ENCODE measurements at places on chromosomes 12 and 14.

DNA sequence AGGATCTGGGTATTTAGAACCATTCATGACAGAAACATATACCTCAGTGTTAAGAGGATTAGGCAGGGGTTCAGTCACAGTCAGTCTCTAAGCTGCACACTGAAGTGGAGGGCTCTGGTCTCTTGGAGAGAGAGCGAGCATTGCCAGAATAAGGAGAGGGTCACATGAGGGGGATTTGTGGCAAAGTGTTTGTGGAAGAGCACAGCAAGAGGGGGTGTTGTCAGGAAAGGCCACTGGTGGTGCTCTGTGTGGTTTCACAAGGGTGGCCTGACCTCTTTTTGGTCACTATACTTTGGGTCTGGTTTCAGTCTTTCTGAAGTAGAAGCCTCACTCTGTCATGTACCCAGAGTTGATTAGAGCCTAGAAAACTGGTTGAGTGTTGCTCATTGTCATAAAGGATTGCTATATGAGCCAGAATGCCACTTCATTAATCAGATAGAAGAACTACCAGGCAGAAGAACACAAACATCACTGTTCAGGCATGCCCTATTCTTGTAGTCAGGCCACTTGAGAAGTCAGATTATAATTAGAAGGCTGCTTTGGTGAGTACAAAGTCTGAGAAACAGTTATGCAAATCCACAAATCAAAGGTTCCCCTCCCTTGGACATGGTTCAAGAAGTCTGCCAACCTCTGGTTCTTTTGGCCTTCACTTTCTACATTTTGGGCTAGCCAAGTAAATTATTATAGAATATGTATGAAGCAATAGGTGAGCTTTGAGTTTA is 8.4 kb downstream of the TMEM19 start:
- DNase-seq, result peak; percentile 73

- DNase-seq, result no peak
Measured at GRCh38 chr14:21476523-21476924, 235 bp downstream of the RAB2B start.

GRCh38 chr12:6332459-6332858 is 9.4 kb downstream of the TNFRSF1A start:
- DNase-seq, result no peak

- no peak for DNase-seq
Measured at GRCh38 chr12:97336900-97337751, 125.5 kb upstream of the RMST start.

DNA sequence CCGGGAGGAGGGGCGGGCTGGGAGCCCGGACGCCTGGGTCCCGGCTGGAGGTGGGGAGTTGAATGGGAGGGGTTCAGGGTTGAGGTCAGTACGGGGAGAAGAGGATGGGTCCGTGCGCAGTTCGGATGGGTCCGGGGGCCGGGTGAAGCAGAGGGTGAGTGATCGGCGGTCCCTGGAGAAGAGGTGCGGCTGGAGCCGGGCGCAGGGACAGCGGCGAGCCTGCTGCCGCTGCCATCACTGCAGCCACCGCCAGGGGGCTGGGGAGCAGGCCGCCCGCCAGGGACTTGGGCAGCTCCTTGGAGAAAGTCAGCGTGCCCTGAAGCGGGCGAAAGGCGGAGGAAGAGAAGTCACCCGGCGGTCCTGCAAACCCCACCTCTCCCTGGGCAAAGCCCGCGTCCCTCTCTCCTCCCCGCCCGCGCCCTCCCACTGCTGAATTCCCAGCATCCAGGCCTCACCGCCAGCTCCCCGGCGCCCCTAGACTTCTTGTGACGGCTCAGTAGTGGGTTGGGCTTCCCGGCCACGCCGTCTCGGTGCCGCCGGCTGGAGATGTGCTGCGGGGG is 6.0 kb upstream of the GPR84 start:
- peak; percentile 82 for DNase-seq
